ENCODE measurements at places on chromosomes 4 and X.

DNA sequence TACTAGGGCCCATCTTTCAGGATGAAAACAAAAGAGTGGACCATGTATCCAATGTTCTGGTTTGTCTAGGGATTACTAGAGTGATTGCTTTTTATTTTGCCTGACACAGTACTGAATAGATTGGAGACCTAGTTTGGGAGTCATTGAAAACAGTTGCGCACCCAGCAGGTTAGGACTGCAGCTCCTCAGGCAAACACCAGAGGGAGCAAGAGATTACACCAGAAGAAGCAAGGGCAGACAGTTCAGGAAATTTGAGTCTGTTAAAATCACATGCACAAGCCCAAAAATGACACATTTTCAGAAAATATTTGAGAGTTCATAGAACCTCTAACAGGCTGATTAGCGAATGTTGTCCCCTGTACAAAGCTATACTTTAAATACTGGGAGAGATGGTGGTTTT is 55.6 kb downstream of the CYLC1 start:
- no peak for DNase-seq

DNA sequence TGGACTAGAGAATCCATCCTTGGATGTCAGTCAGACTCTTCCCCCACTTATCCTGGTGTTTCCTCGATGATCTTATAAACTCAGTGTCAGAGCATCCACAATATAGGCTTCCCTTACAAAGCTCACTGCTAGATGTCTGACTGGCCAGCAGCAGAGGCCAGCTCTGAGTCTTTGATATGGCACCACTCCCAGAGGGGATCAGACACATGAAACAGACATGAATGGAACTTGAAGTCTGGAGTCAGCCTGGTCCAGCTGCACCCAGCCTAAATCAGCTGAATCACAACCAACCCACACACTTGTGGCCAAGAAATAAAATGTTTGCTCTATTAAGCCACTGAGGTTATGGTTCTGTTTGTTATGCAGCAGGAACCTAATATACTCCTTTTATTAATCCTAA is 129.6 kb upstream of the MED14 start:
- no peak for DNase-seq

GRCh38 chrX:3960952-3961351 is 247.5 kb upstream of the PRKX start:
- no peak for DNase-seq

GRCh38 chr4:168551211-168551610 is 54.4 kb downstream of the PALLD start:
- no peak for DNase-seq

- no peak for DNase-seq
Observed at GRCh38 chr4:67933755-67934154, 29.5 kb downstream of the TMPRSS11A start.
